ENCODE measurements at places on chromosomes 11 and 22.

DNA sequence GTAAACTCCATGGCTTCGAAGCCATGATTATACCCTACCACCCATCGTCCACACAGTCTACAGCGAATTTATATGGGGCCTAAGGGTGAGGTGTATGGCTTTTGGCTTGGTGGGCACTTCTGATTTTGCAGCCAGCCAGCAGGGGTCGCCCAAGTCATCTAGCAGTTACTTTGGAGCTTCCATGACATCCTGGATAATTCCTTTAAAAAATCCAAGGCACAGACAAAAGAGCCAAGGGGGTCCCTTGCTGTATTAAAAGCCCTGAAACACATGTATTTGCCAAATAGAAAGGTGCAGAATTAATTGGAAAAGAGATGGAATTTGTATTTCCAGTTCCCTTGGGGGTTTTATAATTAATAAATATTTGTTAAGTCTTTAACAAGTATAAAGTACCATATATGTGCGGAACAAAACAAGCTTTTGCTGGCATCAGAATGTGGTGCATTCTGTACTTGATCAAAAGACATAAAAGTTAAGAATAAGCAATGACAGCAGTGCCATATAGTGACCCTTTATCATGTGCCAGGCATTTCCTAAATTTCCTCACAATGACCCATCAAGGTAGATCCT lies 132.8 kb upstream of the PITPNB start:
- DNase-seq = no peak

- no peak for DNase-seq
Observed at GRCh38 chr11:75424396-75424795, 8.6 kb downstream of the KLHL35 start.

DNA sequence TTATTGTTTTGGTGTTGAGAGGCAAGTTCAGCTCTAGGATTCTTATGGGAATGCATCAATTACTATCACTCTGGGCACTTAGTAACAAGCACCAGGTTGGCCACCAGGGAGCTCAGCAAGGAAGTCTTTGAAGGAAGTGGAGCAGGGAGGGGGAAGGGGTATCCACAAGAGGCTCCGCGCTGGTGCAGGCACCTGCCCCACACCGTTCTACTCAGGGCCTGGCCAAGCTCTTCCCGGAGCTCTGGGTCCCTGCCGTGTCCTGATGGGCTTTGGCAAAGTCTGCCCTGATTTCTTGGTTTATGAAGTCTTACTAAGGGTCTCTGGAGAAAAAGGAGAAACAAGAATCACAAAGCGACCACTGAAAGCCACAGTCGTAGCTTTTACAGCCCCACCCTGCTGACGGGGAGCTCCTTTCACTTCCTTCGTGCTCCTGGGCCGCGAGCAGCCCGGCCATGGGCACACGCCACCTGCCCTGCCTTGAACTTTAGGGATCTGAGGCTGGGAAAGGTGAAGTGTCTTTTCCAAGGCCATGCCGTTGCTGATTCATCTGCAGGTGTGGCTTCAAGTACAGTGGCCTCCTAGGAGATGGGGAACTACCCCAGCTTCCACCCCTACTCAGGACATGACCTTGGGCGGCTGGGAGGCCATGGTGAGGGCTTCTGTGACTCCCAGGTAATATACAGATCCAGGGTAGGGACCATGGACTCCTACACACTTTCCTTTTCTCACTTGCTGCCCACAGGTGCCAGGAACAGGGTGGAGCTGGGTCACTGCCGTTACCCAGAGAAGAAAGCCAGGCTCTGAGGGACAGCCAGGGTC lies 15.9 kb upstream of the LRRC32 start:
- DNase-seq = no peak

GRCh38 chr11:27064086-27064485 lies 23.5 kb downstream of the BBOX1 start:
- no peak for DNase-seq

GRCh38 chr11:24171869-24172268 lies 325.0 kb upstream of the LUZP2 start:
- DNase-seq = no peak

All from lower lobe of right lung (tissue), 2 donors.